ENCODE measurements at places on chromosomes 6 and 20.
A peak's percentile ranks its signal among the peaks of the same experiment; 100 is the strongest.

GRCh38 chr6:119442776-119443184 lies 93.2 kb upstream of the MAN1A1 start:
- DNase-seq = no peak

DNA sequence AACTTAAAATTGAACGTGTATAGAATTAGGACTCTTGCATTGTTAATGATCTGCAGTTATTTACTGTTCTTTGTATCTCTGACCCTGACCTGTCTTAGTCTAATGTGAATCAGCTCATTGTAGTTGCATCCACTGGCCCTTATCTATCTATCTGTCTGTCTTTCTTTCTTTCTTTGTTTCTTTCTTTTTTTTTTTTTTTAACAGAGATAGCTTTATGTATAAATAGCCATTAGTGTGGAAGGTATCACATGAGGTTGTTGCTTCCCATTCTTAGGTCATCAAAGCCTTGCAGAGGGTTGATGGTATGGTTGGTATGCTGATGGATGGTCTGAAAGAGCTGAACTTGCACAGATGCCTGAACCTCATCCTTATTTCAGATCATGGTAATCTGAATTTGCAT lies 59.9 kb downstream of the ENPP1 start:
- DNase-seq = no peak

DNA sequence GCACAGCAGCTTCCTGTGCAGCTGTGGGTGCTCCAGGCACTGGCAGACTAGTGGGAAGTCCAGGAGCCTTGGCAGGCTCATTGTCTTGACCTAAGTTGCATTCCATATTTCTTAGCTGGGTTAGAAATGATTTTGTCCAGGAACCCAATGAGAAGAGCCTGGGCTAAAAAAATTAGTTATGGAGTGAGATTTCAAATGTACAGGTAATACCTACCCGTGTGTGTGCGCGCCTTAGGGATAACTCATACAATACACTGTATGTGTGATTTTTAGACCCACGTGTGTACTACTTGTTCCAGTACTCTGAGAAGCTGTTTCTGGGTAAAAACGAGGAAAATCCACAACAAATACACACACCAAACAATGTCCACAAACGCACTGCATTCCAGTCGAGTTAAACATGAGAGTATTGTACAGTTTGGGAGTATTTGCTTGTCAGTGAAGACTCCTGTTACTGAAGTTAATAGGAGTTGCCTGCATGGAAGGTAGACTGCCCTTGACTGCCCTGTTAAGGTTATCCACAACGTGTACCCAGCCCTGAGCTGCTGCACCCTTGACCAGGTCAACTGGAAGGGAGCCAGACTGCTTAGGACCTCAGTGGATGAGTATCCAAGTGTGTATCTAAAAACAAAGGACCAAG lies 1.4 kb downstream of the PAQR8 start:
- no peak for DNase-seq

DNA sequence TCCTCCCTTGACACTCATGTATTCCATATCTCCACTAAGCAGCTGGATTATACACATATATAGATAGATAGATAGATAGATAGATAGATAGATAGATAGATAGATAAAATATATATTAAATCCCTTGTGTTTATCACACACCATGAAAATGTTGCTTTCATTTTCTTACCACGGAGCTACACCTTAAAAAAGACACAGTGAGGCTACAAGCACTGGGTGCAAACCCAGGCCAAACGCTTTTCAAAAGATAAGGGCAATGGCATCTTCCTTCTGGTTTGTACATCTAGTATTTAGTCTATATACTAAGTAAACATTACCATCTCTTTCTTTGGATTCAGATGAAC lies 377.1 kb downstream of the ESR1 start:
- DNase-seq = no peak

DNA sequence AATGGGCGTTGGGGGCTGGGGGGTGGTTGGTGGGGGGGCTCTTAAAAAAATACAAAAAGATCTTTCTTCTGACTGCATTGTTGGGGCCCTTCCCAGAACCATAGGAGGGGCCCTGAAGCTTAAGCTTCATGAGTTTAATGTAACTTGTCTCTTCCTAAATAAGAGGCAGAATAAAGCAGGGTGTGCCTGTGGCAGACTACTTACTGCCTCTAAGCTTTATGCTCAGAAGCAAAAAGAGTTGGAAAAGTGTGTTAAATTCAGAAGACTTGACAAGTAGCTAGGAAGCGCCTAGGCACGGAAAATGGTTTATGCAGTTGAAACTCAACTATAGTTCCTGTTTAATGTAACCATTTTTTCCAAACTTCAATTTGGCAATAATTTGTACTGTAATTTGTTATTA lies 44.5 kb downstream of the TIAM2 start:
- no peak for DNase-seq

DNA sequence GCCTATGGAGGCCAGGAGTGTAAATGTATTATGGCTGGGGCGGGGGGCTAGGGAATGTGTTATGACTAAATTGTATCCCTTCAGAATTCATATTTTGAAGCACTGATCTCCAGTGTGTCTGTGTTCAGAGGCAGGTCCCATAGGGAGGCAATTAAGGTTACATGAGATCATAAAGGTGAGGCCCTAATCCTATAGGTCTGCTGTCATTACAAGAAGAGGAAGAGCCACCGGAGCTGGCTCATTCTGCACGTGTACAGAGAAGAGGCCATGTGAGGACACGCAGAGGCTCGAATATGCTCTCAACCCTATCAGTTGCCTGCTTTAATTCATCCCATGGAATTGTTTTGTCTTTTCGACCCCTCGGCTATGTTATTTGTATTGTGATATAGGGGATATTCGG lies 76.9 kb downstream of the VTA1 start:
- no peak for DNase-seq

GRCh38 chr6:84651583-84651982 lies 112.8 kb downstream of the TBX18 start:
- DNase-seq = no peak

DNA sequence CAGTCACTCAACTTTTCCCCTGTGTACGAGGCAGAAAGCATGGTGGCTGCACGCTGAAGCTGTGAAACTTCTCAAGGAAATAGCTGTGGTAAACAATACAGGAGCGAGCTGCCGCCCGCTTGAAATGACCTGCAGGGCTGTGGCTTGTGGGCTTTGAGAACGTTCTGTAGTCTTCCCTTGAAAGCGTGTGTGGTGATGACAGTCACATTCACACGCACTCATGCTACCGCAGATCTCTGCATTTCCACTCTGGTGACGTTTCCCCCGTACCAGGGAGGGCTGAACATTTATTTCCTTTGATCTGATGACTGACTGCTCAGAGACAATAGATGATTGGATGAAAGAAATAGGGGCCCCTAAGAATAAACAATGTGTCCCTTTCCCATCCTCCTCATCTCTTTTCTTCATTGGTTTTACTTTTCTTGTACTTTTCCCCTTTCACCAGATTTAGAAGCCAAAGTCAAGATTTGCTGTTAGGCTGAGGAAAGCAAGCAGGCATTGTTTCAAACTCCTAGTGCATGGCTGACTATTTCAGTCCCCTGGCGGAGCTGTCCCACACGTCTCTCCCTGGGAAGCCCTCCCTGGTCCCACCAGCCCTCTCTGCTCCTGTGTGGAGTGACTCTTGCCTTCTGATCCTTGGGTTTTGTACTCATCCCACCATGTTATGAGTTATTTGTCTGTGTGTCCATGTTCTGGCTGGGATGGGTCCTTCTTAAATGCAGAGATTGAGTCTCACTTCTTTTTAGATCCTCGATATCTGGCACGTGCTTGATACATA lies 3.9 kb downstream of the SYTL3 start:
- no peak for DNase-seq

- DNase-seq = peak; percentile 70
These were observed 112.1 kb downstream of the WDR27 start for GRCh38 chr6:169589699-169590257.

DNA sequence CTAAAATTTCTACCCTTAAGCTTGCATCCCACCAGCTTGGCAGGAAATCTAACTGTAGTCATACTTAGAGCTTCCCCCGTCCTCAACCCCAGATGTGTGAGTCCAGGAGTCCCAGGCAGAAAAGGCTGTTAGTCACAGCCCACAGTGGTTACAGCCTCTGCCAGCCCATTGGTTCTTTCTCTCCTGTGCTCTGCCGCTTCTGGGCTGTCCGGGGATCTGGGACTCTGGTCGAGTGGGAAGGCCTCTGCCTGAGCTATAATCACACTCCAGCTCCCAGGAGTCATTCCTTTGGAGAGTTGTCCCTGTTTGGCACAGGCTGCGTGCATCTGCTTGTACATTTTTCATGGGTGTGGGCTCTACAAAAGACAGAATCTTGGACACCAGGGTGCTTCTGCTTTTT lies 45.6 kb upstream of the FYN start:
- DNase-seq = peak; percentile 7

- no peak for DNase-seq
These were observed 81.2 kb downstream of the NFATC2 start for GRCh38 chr20:51461306-51461705.

DNA sequence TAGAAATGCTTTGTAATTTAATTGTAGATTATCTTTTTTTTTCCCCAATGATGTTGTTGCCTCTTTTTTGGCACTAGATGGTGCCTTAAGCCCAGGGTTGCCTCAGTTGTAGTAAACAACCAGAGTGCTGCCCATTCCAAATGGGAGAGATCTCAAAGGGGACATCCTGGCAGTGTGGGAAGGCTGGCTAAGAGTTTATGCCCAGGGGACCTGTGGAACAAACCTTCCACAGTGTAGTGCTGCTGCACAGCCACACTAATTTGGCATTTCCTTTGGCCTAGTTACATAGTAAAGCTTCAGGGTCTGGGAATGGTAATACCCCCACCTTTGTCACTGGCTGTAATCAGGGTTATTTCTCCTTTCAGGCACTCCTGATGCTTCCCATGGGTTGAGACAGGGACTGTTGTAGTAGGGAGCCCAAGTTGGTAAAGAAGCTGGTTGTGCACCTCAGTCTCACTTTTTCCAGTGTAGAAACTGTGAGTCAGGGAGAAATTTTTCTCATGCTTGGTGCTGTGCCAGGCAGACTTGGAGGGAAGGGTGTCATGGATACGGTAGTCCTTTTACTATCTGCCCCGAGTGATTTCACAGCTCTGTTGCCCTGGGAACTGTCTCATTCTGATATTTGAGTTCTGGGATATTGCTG lies 177.8 kb upstream of the ECI2 start:
- peak; percentile 80 for DNase-seq

GRCh38 chr20:61159957-61160686 lies 91.9 kb upstream of the CDH4 start:
- DNase-seq = no peak

DNA sequence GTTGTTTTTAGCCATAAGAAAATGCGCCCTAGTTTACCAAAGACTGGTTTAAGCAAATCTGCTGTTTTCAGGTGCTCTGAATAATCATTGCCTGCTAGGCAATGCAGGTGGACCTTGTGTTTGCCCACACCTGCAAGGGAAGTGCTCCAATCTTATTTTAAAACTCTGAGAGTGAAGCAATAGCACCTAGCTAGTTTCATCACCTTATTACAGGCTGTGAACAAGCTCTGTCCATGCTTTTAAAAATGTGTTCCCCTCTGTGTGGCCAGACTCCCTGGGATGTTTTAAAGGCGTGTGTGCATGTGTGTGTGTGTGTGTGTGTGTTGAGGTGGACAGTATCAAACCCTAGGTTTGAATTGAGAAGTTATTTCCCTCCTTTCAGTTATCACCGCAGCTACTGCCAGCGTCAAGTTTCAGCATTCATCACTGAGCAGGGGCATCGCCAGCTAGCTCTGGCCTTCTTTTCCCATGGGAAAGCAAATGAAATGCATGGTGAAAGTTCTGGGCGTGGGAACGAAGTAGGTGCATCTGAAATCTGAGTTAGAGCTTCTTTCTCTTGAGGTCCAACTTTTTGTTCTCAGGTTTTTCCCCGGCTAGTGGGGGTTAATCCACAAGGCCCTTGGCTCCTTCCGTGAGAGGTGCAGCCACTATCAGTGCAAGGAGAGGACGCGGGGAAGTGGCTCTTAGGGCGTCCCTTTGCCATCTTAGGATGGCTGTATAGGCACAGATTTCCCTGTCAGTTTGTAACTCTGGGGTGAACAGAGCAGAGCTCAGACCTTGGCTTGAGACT lies 30.8 kb downstream of the DUSP22 start:
- DNase-seq = no peak

All from kidney epithelial cell (primary cell).